Inflammatory macrophage treated with lipopolysaccharide for 4 hours (primary cell): ENCODE measurements at places on chromosomes 6 and 20.

DNA sequence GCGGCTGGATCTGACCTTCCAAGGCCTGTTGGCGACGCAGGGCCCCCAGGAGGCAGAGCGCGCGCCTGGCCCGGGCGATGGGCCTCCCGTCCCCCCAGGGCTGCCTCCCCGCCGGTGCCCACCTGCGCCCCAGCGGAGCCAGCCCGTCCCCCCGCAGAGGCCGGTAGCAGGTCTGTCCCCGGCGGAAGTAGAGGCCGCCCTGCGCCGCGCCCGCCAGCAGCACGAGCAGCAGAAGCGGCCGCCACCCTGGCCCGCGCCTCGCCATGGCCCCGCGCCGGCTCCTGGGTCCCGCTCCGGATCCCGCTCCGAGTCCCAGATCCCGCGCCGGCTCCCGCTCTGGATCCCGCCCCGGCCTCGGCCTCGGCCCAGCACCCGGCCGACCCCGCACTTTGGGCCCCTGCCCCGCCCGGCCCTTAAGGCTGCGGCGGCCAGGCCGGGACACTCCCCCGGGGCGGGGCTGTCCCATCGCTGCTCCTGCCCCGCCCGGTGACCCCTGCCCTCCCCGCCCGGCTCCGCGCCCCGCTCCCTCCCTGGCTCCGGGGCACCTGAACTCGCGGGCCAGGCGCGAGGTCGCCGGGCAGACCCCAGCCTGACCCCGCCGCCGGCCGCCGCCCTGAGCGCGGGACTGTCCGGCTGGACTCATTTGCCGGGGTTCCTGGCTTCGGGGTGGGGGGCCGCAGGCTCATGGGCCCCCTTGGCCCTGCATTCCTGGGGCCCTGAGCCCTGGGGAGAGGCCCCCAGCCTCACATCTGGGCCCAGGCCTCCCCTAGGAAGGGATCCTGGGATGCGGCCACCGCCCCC lies at the start of gene CTSZ:
CTSZ (minus strand) TSS at position 391 of the 801 bp plus-strand sequence; CDS start at position 265, 126 bp downstream.
- DNase-seq: peak; percentile 75

DNA sequence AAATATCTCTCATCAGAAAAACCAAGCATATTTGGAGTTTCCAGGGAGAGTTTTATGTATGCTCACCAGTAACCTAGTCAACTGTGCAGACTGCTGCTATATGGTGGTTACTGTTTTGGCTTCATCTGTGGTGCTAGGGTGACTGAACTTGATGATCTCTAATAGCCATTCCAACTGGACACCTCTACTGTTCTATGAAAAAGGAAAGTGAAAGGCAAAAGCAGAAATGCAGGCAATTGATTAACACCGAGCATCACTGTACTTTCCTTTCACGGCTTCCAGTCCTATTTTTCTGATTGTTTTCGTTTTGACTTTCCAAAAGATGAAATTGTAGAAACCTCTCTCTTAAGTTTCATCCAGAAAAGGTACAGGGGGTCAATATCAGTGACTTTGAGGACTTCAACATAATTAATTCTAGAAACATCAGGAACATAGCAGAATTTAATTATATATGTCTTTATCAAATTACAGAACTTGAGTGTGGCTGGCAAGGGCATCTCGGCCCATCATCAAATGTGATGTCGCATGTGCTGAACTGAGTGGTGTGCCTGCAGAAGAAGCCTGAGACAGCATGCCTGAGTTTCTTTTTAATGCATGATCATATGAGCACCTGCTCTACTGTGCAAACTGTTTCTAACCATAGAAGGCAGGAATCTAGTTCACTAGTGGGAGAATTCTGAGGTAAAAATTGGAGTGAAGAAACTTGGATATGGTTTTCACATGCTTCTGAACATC lies 464.3 kb upstream of the FLRT3 start:
- no peak for DNase-seq

- no peak for DNase-seq
Observed at GRCh38 chr6:18388942-18389341, 1.8 kb downstream of the RNF144B start.

DNA sequence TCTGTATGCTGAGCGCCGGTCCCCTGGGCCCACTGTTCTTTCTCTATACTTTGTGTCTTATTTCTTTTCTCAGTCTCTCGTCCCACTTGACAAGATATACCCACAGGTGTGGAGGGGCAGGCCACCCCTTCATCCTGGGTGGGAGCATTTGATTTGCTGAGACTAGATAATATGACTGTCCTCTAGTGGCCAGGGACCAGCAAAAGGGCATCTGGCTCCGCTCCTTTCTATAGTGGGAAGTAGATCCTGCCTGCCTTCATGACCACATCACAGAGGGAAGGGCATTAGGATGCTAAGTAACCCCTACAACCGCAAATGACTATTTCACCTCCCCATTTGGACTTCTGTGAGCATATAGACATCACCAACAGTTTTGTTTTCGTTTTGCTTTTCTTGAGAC lies 64.5 kb downstream of the TRMT6 start:
- no peak for DNase-seq

DNA sequence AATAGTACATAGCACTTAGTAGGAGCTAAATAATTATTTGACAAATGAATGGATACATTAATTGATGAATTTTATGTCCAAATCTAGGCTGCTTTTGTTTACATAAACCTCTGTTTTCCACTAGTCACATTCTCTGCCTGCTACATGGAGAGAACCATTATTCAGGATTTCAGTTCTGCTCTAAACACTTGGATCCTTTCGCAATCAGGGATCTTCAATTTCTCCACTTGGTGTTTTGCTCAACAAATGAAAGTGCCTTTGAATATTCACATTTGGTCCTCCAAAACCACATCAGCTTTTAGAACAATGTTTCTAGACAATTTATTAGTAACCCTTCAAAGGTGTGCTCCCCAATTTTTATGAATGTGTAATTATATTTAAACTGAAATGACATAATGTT lies 30.6 kb upstream of the HLA-DQB1 start:
- peak; percentile 65 for DNase-seq

DNA sequence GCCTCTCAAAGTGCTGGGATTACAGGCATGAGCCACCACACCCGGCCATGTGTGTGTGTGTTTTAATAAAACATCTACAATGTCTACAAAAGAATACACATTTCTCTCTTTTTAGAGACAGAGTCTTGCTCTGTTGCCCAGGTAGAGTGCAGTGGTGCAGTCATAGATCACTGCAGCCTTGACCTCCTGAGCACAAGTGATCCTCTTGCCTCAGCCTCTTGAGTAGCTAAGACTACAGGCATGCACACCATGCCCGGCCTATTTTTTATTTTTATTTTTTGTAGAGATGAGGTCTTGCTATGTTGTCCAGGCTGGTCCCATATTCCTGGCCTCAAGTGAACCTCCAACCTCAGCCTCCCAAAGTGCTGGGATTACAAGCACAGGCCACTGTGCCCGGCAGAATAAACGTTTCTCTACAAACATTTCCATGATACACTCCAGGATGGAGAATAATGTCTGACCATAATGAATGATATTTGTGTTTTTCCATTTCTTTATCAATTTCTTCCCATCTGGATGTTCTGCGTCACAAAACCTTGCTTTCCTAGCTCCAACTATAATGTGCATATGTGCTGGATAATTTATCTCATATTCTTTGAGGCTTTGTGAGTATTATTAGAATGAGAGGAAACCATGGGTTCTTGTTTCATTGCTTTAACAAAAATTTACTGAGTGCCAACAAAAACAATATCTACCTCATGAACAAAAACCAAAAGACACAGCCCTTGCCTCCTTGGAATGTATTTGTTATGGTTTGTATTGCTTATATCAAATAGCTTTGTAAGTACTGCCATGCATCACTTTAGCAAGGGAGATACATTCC lies 28.6 kb upstream of the CCN2 start:
- DNase-seq: no peak

DNA sequence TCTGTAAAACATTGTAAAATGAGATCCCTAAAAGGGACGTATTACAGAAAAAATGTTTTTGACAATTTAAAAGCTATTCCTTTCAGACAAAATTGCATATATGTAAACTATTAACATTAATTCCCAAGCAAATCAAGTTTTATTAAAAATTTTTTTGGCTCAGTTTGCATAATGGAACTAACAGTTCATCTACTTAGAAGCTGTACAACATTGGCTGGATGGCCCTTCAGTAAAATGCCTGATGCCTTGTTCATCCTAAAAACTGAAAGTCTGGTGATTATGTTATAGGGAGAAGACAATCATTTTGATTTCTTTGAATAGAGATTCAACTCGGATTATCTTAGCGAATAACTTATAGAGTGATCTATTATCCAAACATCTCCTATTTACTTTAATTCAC lies 52.8 kb downstream of the ADGRG6 start:
- no peak for DNase-seq

DNA sequence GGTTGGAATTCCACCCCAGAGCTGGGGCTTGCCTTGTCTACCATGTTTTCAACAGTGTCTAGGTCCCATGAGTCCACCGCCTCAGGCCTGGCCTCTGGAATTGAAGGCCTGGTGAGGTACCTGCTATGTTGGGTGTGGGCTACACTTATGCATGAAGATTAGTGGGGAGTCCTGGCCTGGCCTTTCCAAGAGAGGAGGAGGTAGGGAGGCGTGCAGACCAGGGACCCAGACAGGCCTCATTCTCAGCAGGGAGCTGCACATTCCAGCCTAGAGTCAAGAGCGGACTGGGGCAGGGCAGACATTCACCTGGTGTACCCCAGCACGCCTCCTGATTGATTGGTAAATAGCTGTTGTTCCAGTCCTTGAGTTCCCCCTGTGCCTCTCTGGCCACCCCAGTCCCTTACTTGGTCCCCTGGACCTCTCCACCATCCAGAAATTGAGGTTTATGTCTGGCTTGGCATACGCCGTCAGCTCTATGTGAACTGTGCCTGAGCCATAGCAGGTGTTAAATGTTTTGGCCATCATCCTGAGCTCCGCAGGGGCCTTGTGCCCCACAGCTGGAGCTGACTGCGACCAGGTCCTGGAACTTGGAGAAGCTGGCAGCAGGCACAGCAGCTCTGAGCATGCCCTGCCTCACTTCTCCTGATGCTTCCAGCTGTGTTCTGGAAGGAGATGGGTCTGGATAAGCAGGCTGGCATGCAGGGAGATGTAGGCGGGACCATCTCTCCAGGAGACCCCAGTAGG lies 8.2 kb upstream of the VEGFA start:
- DNase-seq: no peak

GRCh38 chr20:62785393-62785792 lies 10.9 kb upstream of the MRGBP start:
- DNase-seq: no peak

DNA sequence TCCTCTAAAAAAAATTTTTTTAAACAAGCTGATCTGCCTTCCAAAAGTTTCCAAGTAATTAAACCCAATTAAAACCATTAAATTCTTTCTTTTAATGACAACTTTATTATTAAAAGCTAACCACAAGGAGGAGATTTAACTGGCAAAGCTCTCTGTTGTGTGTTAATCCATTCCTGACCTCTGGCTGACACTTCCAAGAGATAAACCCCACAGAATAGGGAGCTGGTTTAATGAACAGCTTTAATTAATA lies 230.8 kb downstream of the EYA2 start:
- DNase-seq: no peak

DNA sequence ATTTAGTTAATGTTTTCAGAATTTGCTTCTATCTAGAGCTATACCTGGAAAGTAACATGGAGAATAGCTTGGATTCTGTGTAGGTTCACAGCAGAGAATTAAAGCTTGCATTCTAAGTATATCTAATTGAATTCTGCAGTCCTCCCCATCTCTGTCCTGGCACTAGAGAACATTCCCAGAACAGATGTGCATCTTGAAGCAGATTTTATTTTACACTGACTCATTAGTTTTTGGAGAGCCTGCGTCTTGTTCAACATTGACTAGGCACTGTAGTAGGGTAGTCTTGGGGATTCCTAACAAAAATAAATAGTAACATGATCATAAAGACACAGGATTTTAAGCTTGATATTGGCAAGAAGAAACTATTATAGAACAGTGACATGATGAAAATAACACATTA lies 36.2 kb upstream of the BAG2 start:
- no peak for DNase-seq

GRCh38 chr20:50932016-50932485 lies 814 bp upstream of the ADNP start:
- DNase-seq: no peak

GRCh38 chr6:131572686-131573415 lies at the start of gene ARG1:
ARG1 (plus strand) TSS chr6:131573226; CDS start chr6:131573283, 57 bp downstream.
- peak; percentile 16 for DNase-seq

GRCh38 chr20:46575937-46576461 lies 25.5 kb upstream of the OCSTAMP start:
- peak; percentile 62 for DNase-seq

GRCh38 chr6:151240036-151240685 lies 394 bp downstream of the AKAP12 start:
- no peak for DNase-seq

GRCh38 chr6:31687860-31688693 lies 7.2 kb upstream of the LY6G5C start:
- no peak for DNase-seq
